Cardiac atrium fibroblast (primary cell): ENCODE measurements at places on chromosomes 12 and 14. TPM values are rescaled to one million over a fixed set of nuclear protein-coding genes. Genes with fewer than 3 reads are reported as not detected.

PRB2 gene
- not detected in 2 replicates for total RNA-seq

PRIMA1 gene
- total RNA-seq = not detected in 2 replicates

CMKLR1 gene
- 0.18 and 0.32 TPM in 2 replicates for total RNA-seq

CHMP4A gene
- total RNA-seq = 34.7 TPM in 2 replicates

LHX5 gene
- total RNA-seq = not detected in 2 replicates
